ENCODE measurements at places on chromosomes 7 and 10.
A peak's percentile ranks its signal among the peaks of the same experiment; 100 is the strongest.

DNA sequence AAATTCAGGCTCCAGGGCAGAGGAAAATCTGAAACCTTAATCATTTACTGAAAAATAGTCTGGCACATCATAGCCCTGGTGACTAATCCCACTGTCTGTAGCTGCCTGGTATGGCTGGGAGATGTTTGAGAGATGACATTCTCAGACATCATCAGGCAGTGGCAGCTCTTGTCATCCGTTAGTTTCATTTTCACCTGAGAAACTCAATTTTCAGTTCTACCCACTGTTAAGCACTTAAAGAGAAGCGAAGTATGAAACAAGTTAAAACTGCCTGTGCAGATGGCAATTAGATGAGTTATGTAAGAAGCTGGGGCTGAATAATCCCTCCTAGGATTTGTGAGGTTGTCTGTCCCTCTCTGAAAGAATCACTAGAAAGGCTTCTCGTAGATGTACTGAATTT, 150.2 kb downstream of the NSUN6 start:
- H3K4me3 ChIP-seq, result no peak overlapping the region
- H3K27ac ChIP-seq, result no peak overlapping the region
- no peak for DNase-seq
- H3K36me3 ChIP-seq, result no peaks in the 10 kb centered on the region

DNA sequence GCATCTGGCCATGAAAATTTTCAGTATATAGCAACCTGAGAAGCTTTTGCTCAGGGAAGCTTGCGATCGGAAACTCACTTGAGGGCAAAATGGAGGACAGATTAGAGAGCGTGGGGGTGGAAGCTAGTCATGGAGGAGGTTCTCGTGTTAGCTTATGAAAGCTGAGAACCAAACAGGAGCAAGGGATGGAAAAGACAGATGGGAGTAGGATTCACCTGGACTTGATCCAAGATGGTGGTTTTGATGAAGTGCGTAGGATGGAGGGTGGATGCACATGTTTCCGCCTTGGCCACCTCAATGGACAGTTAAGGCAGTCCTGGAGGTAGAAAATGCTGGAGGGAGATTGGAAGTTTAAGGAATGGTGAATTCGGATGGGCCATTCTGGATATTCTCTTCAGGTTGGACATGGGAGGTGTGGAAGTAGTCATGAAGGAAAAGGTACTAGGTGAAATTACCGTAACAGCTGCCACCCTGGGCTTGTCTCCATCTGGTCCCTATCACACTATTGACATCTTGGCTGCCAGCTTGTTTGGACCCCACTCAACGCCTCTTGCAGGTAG, 6.3 kb upstream of the C10orf95 start:
- no peaks in the 10 kb centered on the region for H3K27me3 ChIP-seq
- H3K36me3 ChIP-seq, result no peaks in the 10 kb centered on the region
- H3K4me3 ChIP-seq, result no peak overlapping the region
- peaks cover 22% of the 10 kb centered on the region for H3K4me1 ChIP-seq
- no peak for DNase-seq

DNA sequence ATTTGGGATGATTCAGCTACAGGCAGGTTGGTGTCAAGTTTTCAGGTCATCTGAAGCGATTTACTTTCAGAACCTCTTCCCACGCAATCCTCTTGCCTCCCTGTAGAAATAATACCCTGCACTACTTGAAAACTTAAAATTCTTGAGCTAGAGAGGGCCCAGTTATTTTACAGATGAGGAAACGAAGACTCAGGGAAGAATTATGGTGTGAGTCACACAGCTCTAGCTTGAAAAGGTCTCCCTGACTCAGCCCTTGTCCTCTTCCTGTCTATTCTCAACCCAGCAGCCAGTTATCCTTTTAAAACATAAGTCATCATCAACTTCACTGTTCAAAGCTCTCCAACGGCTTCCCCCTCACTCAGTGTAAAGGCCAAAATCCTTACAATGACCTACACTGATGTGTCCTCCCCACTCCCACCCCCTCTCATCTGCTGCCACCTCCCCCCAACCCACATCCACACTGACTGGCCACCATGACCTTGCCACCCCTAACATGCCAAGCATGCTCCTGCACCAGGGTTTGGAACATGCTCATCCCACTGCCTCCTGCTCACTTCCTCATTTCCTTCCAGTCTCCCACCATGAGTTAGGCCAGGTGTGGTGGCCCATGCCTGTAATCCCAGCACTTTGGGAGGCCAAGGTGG, 3.4 kb downstream of the DNMBP start:
- peaks cover 50% of the 10 kb centered on the region for H3K4me1 ChIP-seq
- H3K4me3 ChIP-seq, result peak overlapping the region; percentile 52
- no peak for DNase-seq
- H3K36me3 ChIP-seq, result no peaks in the 10 kb centered on the region

GRCh38 chr7:138932870-138933269, 48.3 kb downstream of the KIAA1549 start:
- H3K36me3 ChIP-seq, result no peaks in the 10 kb centered on the region
- DNase-seq, result no peak
- no peak overlapping the region for H3K27ac ChIP-seq
- H3K4me3 ChIP-seq, result no peak overlapping the region

DNA sequence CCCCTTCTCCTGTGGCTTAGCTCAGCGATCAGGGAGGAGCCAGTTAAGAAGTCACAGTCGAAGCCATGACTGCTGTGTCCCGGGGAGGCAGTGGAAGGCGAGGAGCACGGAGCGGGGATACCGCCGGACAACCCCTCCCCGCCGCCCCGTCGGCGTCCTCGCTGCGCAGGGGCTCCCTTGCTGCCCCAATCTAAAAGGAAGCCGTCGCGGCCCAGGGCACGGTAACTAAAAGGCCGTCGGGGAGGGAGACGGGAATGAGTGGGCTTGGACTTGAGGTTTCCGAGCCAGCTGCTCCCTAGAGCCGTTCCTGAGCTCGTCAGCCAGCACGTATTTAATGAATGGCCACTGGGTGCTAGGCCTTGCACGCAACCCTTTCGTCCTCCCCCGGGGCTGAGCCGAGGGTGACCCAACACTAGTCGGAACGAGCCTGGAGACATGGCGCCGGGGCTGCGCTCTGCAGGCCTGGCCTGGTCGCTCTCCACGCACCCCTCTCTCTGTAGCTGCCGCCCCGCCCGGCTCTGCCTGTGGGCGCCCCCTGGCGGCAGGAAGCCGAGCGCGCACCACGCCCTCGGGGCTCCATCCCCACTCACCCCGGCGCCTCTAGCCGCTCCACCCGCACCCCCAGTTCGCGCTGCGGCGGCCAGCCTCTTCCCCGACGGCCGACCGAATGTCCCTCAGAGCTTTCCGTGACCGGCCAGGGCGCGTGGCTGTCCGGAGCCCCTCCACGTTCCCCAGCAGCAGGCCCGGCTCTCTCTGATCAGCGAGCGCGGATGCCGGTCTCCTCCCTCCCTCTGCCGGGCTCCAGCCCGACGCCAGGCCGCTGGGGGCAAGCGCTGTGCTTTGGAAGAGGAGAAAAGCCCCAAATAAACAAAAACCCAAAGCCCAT, 29.3 kb upstream of the KCNK18 start:
- no peak overlapping the region for H3K27ac ChIP-seq
- H3K4me3 ChIP-seq, result no peak overlapping the region

- no peak overlapping the region for H3K4me3 ChIP-seq
- DNase-seq, result no peak
- H3K36me3 ChIP-seq, result no peaks in the 10 kb centered on the region
- no peak overlapping the region for H3K27ac ChIP-seq
- no peaks in the 10 kb centered on the region for H3K27me3 ChIP-seq
These were observed 331.4 kb downstream of the CCSER2 start for GRCh38 chr10:84659497-84660439.

GRCh38 chr10:68192113-68192512, 39.8 kb downstream of the ATOH7 start:
- H3K4me3 ChIP-seq, result no peak overlapping the region
- no peak overlapping the region for H3K27ac ChIP-seq
- H3K4me1 ChIP-seq, result peaks cover 8% of the 10 kb centered on the region
- no peak for DNase-seq
- H3K36me3 ChIP-seq, result no peaks in the 10 kb centered on the region
- H3K27me3 ChIP-seq, result no peaks in the 10 kb centered on the region

DNA sequence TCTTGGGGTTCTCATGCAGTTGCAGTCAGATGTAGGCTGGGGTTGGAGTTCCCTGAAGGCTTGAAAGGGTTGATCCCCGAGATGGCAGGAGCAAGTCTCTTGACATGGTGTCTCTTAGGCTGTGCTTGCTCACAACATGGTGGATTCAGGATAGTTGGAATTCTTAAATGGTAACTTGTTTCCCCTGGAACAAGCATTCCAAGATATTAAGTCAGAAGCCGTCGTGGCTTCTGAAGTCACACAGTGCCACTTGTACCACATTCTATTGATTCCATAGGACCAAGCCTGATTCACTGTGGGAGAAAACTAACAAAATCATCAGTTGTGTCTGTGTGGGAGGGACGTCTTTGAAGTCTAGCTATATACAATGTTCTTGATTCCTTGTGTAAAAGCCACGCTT, 3.5 kb upstream of the SLC35B4 start:
- no peak for DNase-seq
- H3K4me3 ChIP-seq, result no peak overlapping the region
- no peaks in the 10 kb centered on the region for H3K36me3 ChIP-seq
- H3K4me1 ChIP-seq, result peaks cover 13% of the 10 kb centered on the region
- H3K27ac ChIP-seq, result no peak overlapping the region

DNA sequence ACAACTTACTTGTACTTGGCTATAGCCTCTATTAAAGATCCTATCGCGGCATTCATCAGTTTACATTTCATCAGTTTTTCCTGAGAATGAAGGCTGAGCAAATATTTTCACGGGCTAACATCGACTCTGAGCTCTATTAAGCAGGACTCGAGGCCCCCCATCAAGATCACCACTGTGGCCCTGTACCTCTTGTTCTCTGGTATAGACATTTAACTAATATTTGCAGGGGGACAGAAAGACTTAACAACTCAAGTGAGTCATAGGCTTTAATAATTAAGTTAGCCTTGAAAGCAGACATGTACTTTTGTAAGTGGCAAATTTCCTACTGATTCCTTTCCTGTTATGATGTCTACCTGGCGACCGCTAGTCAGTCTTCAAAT, 45.4 kb downstream of the DOCK4 start:
- no peaks in the 10 kb centered on the region for H3K36me3 ChIP-seq
- H3K27ac ChIP-seq, result no peak overlapping the region
- peaks cover 15% of the 10 kb centered on the region for H3K4me1 ChIP-seq
- no peaks in the 10 kb centered on the region for H3K27me3 ChIP-seq
- H3K4me3 ChIP-seq, result no peak overlapping the region

- no peaks in the 10 kb centered on the region for H3K27me3 ChIP-seq
- no peak overlapping the region for H3K4me3 ChIP-seq
- no peaks in the 10 kb centered on the region for H3K36me3 ChIP-seq
- no peak for DNase-seq
These were observed 21.0 kb downstream of the HIBADH start for GRCh38 chr7:27641581-27642230.

DNA sequence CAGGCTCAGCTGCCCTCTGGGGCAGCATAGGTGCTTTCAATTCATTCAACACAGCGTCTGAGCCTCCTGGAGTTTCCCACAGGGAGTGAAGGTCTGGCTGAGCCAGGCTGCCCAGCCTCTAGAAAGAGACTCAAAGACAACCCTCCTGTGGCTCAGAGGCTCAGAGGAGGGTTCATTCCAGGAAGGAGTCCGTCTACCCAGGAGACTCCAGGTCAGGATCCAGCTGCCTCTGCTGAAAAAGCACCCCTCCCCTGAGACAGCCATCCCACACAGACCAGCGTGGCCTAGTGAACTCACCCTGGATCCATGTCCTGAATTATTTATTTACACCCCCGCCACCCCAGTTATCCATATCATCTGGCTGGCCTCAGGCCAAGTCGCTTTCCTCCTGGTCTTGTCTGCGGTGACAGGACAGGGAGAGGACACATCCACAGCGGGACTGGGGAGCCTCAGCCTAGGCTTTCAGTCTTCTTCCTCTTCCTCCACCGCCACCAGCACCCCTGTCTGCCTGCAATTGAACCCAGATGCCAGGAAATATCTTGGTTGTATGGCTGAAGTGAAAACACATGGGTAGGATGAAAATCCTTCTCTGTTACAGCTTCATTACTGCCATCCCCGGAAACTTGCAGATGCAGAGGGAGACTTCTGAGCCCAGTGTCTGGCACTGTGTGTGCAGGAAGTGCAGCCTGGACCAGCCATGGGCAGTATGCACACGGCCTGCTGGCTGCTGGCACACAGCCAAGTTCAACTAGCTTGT, 44.0 kb upstream of the COL13A1 start:
- no peak overlapping the region for H3K27ac ChIP-seq
- peaks cover 17% of the 10 kb centered on the region for H3K27me3 ChIP-seq
- H3K36me3 ChIP-seq, result no peaks in the 10 kb centered on the region
- H3K4me1 ChIP-seq, result no peaks in the 10 kb centered on the region

DNA sequence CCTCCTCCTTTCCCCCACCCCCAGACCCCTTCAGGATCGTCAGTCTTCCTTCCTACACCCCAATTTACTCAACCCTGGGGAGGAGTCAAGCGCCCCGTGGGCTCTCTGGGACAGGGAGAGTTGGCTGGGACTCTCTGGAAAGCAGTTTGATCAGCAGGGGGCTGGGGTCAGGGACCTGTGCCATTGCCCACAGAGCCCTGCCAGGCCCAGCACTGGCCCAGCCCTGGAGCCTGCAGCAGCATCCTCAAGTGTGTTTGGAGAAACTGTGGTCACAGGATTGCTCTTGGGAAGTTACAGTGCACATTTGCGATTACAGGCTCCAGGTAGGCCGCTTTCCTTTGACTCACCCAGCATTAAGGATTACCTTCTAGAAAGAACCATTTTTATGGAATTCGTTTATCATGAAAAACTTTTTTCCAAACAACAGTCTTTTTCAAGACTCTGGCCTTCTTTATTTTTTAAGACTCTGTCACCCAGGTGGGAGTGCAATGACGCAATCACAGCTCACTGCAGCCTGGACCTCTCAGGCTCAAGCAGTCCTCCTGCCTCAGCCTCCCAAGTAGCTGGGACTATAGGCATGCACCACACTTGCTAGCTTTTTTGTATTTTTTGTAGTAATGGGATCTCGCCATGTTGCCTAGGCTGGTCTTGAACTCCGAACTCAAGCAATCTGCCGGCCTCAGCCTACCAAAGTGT, 50.7 kb downstream of the CHST3 start:
- no peak overlapping the region for H3K4me3 ChIP-seq
- no peak overlapping the region for H3K27ac ChIP-seq
- no peak for DNase-seq
- peaks cover 6% of the 10 kb centered on the region for H3K4me1 ChIP-seq

DNA sequence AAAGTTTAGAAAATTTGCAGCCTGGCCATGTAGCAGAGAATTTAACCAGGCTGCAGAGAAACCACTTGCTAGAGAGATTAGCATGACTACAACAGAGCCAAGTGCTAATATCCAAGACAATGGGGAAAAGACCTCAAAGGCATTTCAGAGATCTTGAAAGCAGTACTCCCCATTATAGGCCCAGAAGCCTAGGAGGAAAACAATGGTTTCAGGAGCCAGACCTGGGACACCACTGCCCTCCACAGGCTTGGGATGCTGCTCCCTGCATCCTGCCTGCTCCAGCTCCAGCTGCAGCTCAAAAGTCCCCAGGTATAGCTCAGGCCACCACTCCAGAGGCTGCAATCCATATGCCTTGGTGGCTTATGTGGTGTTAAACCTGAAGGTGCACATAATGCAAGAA, 101.5 kb upstream of the TMEM72 start:
- no peak overlapping the region for H3K27ac ChIP-seq
- no peak overlapping the region for H3K4me3 ChIP-seq
- H3K27me3 ChIP-seq, result no peaks in the 10 kb centered on the region
- DNase-seq, result no peak

Measured in keratinocyte (primary cell).